Astrocyte (in vitro differentiated cells and primary cell): ENCODE measurements at places on chromosomes 4 and X. TPM values are rescaled to one million over a fixed set of nuclear protein-coding genes. Genes with fewer than 3 reads are reported as not detected.

Gene MAGEA12
- 0.62 and 0.98 TPM in 2 replicates for total RNA-seq

Gene ARMCX6
- 68.0 and 71.2 TPM in 2 replicates for total RNA-seq

Gene INPP4B
- 2.4 and 2.8 TPM in 2 replicates for total RNA-seq

Gene P2RY4
- total RNA-seq, result 0.18 TPM in 1 of 2 replicates, not detected in the other

Gene XK
- 0.17 and 0.25 TPM in 2 replicates for total RNA-seq

Gene SLC49A3
- total RNA-seq, result 6.2 and 9.2 TPM in 2 replicates

Gene ZNF732
- total RNA-seq, result 1.2 and 1.4 TPM in 2 replicates

Gene GPC3
- total RNA-seq, result 2.7 and 8.2 TPM in 2 replicates

Gene PASD1
- total RNA-seq, result not detected in 2 replicates

Gene GCNA
- 2.2 and 2.4 TPM in 2 replicates for total RNA-seq

Gene TLR1
- total RNA-seq, result 0.54 and 0.70 TPM in 2 replicates

- no peak overlapping the region for H3K27ac ChIP-seq
- H3K4me3 ChIP-seq, result no peak overlapping the region
- H3K4me1 ChIP-seq, result no peaks in the 10 kb centered on the region
- no peaks in the 10 kb centered on the region for H3K27me3 ChIP-seq
- no peak for DNase-seq
Observed at GRCh38 chrX:30592831-30593230, 15.3 kb upstream of the TASL start.

- no peaks in the 10 kb centered on the region for H3K27me3 ChIP-seq
- no peak overlapping the region for H3K27ac ChIP-seq
- H3K4me3 ChIP-seq, result no peak overlapping the region
- DNase-seq, result no peak
- H3K36me3 ChIP-seq, result peaks cover 4% of the 10 kb centered on the region
- H3K4me1 ChIP-seq, result no peaks in the 10 kb centered on the region
Observed at GRCh38 chr4:122978789-122979188, 56.4 kb upstream of the NUDT6 start.

GRCh38 chr4:112735474-112735951, 98.6 kb downstream of the LARP7 start:
- no peaks in the 10 kb centered on the region for H3K4me1 ChIP-seq
- H3K27me3 ChIP-seq, result no peaks in the 10 kb centered on the region
- H3K27ac ChIP-seq, result no peak overlapping the region
- no peak overlapping the region for H3K4me3 ChIP-seq
- no peaks in the 10 kb centered on the region for H3K36me3 ChIP-seq

DNA sequence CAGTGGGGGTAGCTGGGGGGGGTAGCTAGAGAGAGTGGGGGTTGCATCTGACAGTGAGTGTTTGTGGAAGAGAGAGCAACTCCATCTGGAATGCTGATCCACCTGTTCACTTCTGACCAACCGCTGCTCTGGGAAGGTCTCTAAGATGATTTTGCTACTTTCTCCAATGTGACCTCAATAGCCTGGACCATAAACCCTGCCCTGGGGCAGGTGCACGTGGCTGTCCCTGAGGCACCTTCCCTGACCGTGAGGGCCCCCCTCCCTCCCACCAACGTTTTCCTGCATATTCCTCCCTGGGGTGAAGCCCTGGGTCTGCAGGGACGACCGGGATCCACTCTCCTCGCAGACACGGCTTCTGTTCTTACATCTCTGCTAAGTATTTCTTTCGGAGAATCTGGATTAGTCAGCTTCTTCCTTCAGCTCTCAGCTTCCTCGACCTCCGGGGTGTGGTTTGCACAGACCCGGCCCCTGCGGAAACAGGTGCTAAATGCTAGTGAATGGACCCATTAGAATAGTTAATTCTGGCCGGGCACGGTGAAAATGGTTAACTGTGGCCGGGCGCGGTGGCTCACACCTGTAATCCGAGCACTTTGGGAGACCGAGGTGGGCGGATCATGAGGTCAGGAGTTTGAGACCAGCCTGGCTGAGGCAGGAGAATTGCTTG, 21.4 kb upstream of the PLCXD1 start:
- H3K4me1 ChIP-seq, result peaks cover 3% of the 10 kb centered on the region
- H3K27me3 ChIP-seq, result no peaks in the 10 kb centered on the region
- H3K4me3 ChIP-seq, result no peak overlapping the region
- no peak overlapping the region for H3K27ac ChIP-seq
- H3K36me3 ChIP-seq, result no peaks in the 10 kb centered on the region

DNA sequence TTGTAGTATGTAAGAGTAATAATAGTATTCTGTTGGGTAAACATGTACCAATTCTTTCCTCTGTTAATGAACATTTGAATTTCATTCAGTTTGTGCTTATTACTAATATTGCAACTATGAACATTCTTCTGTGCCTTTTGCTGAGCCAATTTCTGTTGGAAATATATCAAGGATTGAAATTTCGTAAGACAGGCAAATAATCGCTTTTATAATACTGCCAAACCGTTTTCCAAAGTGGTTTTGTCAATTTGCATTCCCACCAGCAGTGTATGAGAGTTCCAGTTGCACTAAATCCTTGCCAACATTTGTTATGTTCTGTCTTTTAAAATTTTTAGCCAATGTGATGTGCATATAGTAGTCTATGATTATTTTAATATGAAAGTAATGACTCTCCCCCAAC, 38.6 kb downstream of the MAGEB17 start:
- H3K4me3 ChIP-seq, result no peak overlapping the region
- H3K27ac ChIP-seq, result no peak overlapping the region

DNA sequence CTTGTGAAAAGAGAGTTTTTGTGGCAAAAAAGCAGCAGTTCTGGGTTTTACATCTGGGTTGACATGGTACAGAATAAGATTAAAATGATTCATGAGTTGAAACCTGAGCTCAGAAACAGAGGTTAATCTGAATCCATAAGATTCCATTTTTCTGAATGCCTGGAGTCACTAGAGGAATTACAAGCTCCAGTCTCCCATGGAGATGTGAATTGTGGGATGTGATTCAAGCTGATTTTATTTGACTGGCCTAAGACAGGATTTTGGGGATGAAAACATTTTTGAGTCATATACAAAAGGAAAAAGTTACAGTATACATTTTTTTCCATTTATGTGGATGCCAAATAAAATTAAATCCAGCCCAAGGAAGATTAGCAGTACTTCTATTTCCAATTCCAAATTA, 161.1 kb downstream of the RBM46 start:
- no peak overlapping the region for H3K4me3 ChIP-seq
- no peaks in the 10 kb centered on the region for H3K4me1 ChIP-seq
- no peaks in the 10 kb centered on the region for H3K36me3 ChIP-seq

DNA sequence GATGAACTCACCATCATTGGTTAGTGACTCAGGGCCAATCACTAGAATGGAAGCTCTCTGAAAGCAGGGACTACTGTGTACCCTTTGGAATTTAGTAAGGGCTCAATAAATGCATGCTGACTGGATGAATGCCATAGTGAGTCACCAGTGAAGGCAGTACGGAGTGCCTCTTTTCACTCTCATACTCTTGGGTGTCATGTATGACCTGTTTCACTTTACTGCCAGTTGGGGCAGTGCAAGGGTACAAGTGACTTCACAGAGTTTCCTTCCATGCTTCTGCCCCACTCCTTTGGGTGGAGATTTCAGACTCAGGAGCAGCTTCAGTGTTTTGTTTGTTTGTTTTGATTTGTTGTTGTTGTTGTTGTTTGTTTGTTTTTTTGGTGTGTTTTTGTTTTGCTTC, 57.7 kb downstream of the SOX3 start:
- H3K4me3 ChIP-seq, result no peak overlapping the region
- no peaks in the 10 kb centered on the region for H3K4me1 ChIP-seq
- H3K27ac ChIP-seq, result no peak overlapping the region
- H3K27me3 ChIP-seq, result no peaks in the 10 kb centered on the region
- DNase-seq, result no peak

- no peaks in the 10 kb centered on the region for H3K4me1 ChIP-seq
- H3K36me3 ChIP-seq, result no peaks in the 10 kb centered on the region
- H3K27me3 ChIP-seq, result no peaks in the 10 kb centered on the region
Observed at GRCh38 chr4:83504996-83505395, 20.1 kb upstream of the ABRAXAS1 start.

- no peak overlapping the region for H3K4me3 ChIP-seq
- DNase-seq, result no peak
- no peaks in the 10 kb centered on the region for H3K36me3 ChIP-seq
- no peaks in the 10 kb centered on the region for H3K4me1 ChIP-seq
Observed at GRCh38 chr4:103451341-103451740, 253.2 kb upstream of the CENPE start.

- no peak overlapping the region for H3K4me3 ChIP-seq
- H3K27me3 ChIP-seq, result no peaks in the 10 kb centered on the region
- H3K4me1 ChIP-seq, result no peaks in the 10 kb centered on the region
- no peak for DNase-seq
Observed at GRCh38 chr4:52704661-52705060, 45.6 kb upstream of the USP46 start.

GRCh38 chr4:155735496-155735895, 23.3 kb upstream of the GUCY1B1 start:
- no peak overlapping the region for H3K4me3 ChIP-seq
- H3K27ac ChIP-seq, result no peak overlapping the region
- H3K27me3 ChIP-seq, result no peaks in the 10 kb centered on the region
- no peaks in the 10 kb centered on the region for H3K36me3 ChIP-seq

DNA sequence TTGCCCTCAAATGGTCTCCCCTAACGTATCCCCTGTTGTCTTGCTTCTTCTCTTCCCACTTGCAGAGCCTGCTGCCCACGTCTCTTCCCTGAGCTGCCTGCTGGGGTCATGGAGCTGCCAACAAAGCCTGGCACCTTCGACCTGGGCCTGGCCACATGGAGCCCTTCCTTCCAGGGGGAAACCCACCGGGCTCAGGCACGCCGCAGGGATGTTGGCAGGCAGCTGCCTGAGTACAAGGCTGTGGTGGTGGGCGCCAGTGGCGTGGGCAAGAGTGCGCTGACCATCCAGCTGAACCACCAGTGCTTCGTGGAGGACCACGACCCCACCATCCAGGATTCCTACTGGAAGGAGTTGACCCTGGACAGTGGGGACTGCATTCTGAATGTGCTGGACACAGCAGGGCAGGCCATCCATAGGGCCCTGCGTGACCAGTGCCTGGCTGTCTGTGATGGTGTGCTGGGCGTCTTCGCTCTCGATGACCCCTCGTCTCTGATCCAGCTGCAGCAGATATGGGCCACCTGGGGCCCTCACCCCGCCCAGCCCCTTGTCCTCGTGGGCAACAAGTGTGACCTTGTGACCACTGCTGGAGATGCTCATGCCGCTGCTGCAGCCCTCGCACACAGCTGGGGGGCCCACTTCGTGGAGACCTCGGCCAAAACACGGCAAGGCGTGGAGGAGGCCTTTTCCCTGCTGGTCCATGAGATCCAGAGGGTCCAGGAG, 2.9 kb downstream of the ERAS start:
- no peaks in the 10 kb centered on the region for H3K36me3 ChIP-seq
- H3K4me1 ChIP-seq, result no peaks in the 10 kb centered on the region
- no peak overlapping the region for H3K4me3 ChIP-seq
- peaks cover 5% of the 10 kb centered on the region for H3K27me3 ChIP-seq

DNA sequence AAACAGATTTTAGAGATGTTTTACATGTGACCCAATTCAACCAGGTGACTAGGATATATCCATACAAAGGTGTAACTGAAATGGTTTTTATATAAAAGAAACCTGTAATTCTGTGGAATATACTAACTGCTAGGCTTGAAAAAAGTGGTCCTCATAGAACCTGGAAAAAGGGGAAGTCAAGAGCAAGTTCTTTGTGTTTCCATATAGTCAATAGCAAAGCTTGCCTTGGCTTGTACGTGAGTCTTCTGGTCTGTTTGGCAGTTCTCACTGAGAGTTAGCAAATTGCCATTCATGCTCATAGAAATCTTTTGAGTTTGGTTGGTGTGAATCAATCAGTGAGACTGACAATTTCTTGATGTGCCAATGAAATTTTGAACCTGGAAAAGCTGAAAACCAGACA, 79.4 kb upstream of the SMIM10 start:
- no peak overlapping the region for H3K4me3 ChIP-seq
- no peaks in the 10 kb centered on the region for H3K36me3 ChIP-seq
- H3K4me1 ChIP-seq, result no peaks in the 10 kb centered on the region
- H3K27ac ChIP-seq, result no peak overlapping the region

DNA sequence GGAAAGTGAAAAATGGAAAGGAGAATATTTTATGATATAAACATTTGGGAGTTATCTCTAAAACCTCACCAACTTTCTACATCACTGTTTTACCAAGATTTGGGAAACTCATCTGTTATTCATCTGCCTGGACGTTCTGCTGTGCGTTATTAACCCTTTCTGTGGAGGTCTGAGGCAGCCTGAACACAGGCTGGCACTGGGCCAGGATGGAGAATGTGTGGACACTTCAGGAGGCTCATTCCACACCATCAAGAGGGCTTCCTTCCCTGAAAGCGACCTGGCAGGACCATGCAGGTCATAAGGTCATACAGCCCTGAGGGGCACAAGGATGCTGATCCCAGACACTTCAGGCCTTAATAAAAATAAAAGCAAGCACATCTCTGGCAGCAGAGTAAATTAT, 31.2 kb upstream of the TMEM184C start:
- peaks cover 5% of the 10 kb centered on the region for H3K4me1 ChIP-seq
- no peak overlapping the region for H3K4me3 ChIP-seq
- H3K27me3 ChIP-seq, result no peaks in the 10 kb centered on the region
- H3K36me3 ChIP-seq, result no peaks in the 10 kb centered on the region
- no peak overlapping the region for H3K27ac ChIP-seq

- no peaks in the 10 kb centered on the region for H3K27me3 ChIP-seq
- no peak for DNase-seq
- H3K36me3 ChIP-seq, result peaks cover 12% of the 10 kb centered on the region
- no peak overlapping the region for H3K27ac ChIP-seq
- H3K4me3 ChIP-seq, result no peak overlapping the region
- H3K4me1 ChIP-seq, result peaks cover 11% of the 10 kb centered on the region
Observed at GRCh38 chr4:145890689-145891088, 47.9 kb downstream of the ZNF827 start.

- H3K4me1 ChIP-seq, result no peaks in the 10 kb centered on the region
- no peak for DNase-seq
- H3K27ac ChIP-seq, result no peak overlapping the region
- H3K4me3 ChIP-seq, result no peak overlapping the region
- no peaks in the 10 kb centered on the region for H3K27me3 ChIP-seq
- H3K36me3 ChIP-seq, result no peaks in the 10 kb centered on the region
Observed at GRCh38 chr4:155248002-155248896, 39.8 kb downstream of the NPY2R start.

- DNase-seq, result no peak
- no peaks in the 10 kb centered on the region for H3K27me3 ChIP-seq
- no peaks in the 10 kb centered on the region for H3K4me1 ChIP-seq
- no peak overlapping the region for H3K4me3 ChIP-seq
- H3K36me3 ChIP-seq, result no peaks in the 10 kb centered on the region
Observed at GRCh38 chr4:14321723-14322122, 680.6 kb upstream of the CPEB2 start.

GRCh38 chrX:69524781-69525363, 20.7 kb downstream of the NALF2 start:
- no peak overlapping the region for H3K27ac ChIP-seq
- no peaks in the 10 kb centered on the region for H3K27me3 ChIP-seq
- DNase-seq, result no peak
- no peaks in the 10 kb centered on the region for H3K4me1 ChIP-seq
- no peak overlapping the region for H3K4me3 ChIP-seq

DNA sequence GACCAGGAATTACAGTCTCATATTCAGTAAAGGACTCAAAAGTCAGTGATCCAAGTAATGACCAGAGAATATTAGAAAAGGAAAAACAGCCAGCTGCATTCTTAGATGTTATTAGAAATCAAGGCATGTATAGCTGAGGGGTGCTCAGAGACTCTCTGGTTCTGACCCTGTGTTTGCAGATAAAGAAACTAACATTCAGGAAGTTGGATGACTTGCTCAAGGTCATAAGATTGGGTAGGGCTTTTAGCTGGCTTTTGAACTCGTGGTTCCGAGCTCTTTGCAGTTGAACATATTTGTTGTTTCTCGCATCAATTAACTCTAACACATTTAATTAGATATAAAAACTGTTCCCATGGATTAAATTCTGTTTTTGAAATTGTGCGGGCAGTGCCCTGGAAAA, 62.5 kb upstream of the ENPP6 start:
- H3K27ac ChIP-seq, result no peak overlapping the region
- H3K4me3 ChIP-seq, result no peak overlapping the region
- no peaks in the 10 kb centered on the region for H3K4me1 ChIP-seq
- H3K27me3 ChIP-seq, result no peaks in the 10 kb centered on the region
- DNase-seq, result no peak
